ENCODE measurements at places on chromosomes 1 and 21.
A peak's percentile ranks its signal among the peaks of the same experiment; 100 is the strongest.

GRCh38 chr1:210940081-210940617 is 193.8 kb downstream of the KCNH1 start:
- no peak for DNase-seq

DNA sequence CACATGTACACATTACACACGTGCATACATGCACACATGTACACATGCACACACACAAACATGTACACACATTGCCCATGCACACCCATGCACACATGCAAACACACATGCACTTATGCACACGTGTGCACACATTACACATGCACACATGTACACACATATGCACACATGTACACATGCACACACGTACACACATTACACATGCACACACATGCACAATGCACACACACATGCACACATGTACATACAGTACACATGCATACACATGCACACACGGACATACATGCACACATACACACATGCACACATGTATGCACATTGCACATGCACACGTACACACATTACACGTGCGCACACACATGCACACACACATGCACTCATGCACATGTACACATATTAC is 95.3 kb upstream of the TTC34 start:
- DNase-seq, result no peak

DNA sequence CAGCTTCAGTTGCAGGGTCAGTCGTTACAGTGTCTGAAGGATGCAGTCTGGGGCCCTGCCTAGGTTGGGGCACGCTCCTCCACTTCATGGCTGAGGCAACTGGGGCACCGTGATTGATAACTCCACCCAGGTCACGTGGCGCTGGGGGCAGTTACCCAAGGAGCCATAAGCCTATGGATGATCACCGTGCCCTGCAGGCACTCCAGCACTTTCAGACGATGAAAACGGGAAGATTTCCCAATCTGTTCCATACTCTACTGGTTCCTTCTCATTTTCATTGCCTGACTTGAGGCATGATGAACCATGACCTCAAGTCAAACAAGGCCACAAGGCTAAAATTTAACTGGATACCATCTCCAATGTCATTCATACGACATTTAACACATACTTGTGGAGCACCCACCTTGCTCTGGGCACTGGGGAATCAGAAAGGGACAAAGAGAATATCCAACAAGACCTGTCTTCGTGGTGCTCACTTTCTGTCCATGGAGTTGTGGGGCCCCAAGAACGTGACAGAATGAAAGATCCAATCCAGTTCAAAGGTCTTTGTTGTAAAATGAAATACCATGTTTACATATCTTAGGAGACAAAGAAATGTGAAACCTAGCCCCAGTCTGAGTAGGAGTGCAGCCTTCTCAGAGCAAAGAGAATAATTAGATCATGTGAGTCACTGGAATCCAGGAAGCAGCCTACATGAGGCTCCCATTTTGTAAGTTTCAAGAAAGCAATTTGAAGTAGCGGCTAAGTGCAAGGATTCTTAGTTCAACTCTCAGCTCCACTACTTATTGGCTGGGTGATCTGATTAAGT is 39.4 kb upstream of the SPOCD1 start:
- DNase-seq, result peak; percentile 53

- peak; percentile 64 for DNase-seq
These were observed 38.4 kb downstream of the TAS1R2 start for GRCh38 chr1:18820791-18821641.

DNA sequence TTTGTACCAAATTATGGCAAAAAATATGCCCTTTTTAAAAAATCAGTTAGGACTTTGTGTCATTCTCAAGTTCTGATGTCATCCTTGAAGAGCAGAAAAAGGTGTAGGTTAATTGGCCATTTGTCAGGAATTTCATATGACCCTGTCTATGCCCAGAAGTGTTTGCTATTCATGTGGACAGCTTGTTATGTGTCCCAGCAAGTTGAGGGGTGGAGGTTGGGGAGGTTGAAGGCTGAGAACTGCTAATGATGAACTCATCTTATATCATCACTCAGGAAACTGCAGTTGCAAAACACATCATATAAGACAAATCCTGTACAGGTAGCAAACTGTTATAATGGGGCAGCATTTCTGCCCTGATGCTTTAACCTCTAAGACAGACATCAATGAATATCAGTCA is 106.5 kb downstream of the PHTF1 start:
- DNase-seq, result peak; percentile 6

GRCh38 chr1:178603926-178604325 is 91.0 kb downstream of the TEX35 start:
- DNase-seq, result no peak

- DNase-seq, result no peak
These were observed 70.4 kb downstream of the HMCN1 start for GRCh38 chr1:185804608-185805007.

- no peak for DNase-seq
These were observed 262.3 kb upstream of the SNX7 start for GRCh38 chr1:98399218-98399617.

DNA sequence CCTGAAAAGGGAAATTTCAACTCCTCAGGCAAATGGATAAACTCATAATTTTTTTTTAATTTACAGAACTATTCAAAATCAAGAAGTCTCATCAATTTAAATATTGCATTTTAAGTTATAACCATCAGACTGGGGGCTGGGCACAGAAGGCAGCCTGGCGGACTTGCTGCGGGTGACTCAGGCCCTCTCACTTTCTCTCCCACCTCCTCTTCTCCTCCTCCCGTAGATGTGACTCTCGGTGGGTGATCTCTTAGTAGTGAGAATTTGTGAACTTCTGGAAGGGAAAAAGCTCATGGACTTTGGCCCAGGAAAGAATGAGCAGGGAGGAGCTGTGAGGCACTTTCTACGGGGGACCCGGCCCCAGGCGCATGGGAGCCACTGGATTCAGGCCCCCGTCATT is 32.9 kb downstream of the CLIC6 start:
- DNase-seq, result peak; percentile 31

- DNase-seq, result no peak
These were observed 653.6 kb upstream of the ADGRL4 start for GRCh38 chr1:79660129-79660528.

- peak; percentile 37 for DNase-seq
These were observed 194.8 kb downstream of the EIF4G3 start for GRCh38 chr1:20981915-20982314.

GRCh38 chr1:245583575-245584330 is 429.0 kb downstream of the KIF26B start:
- DNase-seq, result no peak

DNA sequence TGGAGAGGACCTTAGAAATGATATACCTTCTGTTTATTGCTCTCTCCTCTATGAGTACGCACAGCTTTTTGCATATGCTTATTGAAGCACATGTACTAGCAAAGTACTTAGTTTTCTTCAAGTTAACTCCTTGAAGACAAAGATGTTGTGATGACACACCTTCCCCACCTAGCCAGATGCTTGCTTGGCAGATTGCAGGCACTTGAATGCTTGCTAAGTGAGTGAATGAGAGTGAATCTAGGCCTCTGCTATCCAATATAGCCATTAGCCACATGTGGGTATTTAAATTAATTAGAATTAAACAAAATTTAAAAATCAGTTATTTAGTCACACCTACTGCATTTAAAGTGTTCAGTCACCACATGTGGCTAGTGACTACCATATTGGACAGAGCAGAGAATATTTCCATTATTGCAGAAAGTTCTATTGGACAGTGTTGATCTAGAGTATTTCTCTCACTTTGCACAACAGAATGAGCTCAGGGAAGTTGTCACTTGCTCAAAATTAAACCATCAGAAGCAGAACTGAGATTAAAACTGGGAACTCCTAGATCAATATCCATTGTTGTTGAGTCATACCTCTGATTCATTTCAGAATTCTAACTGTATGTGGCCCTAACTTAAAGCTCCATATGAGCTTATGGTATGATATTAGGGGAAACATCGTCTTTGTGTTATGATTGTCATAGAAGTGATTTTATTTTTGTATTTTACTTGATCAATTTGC is 8.6 kb upstream of the EEIG2 start:
- no peak for DNase-seq

DNA sequence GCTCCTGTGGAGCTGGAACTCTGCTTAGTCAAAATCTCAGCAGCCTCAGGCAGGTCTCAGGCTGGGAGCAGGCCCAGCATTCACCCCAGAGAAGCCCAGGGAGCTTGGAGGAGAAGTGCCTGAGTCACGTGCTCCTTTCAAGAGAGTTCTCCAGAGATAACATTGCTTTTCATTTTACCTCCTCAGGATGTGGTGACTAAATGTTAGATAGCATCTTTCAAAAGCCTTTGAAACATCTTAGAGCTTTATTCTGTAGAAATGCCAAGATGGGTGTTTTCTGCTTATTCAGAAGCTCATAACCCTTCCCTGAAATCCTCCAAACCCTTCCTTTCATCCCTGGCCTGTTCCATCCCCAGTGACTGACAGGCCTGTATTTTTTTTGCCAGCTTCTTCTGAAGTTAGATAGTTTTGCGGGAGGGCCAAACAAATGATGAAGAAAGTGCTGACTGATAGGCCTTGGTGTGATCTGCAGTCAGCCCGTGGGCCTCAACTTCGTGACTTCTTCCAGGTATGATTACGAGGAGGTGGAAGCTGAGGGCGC is 58.0 kb downstream of the PGM1 start:
- no peak for DNase-seq

All from AG10803 (cell line).